ENCODE measurements at places on chromosomes 12 and 14.

- DNase-seq: no peak
Observed at GRCh38 chr12:66082744-66083143, 47.8 kb downstream of the LLPH start.

- peak; percentile 54 for DNase-seq
Observed at GRCh38 chr14:103108749-103109207, 14.3 kb downstream of the EXOC3L4 start.

- DNase-seq: peak; percentile 30
Observed at GRCh38 chr12:4272424-4273272, 914 bp upstream of the CCND2 start.

DNA sequence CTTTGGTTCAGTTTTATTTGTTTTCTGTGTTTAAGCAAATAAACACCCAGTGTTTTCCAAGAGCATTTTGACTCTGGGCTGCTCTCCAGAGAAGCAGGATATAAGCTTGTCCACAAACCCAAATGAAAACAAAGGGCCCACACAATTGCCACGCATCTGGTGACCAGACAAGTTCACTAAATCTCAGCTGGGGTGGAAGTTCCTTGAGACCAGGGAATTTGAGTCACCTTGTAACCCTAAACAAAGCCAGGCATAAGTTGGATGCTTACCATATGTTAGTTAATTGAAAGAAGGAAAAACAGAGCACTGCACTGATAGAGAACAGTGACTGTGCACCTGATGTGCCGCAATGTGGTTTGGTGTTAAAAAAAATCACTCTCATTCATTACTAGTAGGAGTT lies 1.6 kb upstream of the TXNRD1 start:
- DNase-seq: peak; percentile 98

DNA sequence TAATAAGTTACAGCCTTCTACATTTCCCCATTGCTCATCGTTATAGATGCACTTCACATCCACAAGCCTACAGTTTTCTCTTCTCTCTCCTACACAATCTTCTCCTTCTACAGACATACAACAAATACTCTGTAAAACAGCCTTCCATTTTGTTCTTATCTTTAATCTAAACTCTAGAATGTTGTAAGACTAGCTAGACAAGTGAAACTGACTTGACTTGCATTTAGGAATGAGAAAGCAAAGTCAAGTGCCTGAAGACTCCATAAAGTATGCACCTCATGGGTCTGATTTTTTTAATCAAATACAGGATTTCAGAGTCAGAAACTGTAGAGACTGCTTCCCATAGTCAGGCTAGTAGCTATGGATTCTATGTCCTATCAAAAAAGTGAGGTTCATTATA lies 190.3 kb downstream of the KLHL28 start:
- DNase-seq: no peak

DNA sequence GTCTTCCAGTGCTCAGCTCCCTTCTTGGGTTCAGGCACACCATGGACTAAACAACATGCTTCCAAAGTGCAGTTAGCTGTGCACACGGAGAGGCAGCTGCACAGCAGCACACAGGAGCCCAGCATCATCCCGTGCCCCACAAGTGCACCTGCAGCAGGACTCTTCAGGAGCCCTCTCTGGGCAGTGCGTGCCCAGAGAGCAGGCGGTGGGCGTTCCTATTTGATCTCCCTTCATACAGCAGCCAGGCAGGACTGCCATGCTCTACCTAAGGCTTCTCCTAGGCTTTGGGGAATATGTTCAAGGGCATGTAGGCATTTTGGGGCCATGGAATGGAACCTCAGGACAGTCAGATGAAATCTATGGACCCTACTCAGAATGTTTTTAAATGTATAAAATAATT lies 35.5 kb downstream of the ANO2 start:
- no peak for DNase-seq

- no peak for DNase-seq
Observed at GRCh38 chr12:6145564-6145963, 21.1 kb upstream of the VWF start.

- DNase-seq: no peak
Observed at GRCh38 chr12:20985399-20985798, 145.6 kb upstream of the SLCO1B1 start.

- no peak for DNase-seq
Observed at GRCh38 chr12:40208707-40209446, 15.9 kb upstream of the LRRK2 start.

- DNase-seq: peak; percentile 73
Observed at GRCh38 chr12:3127832-3128231, 50.7 kb downstream of the TSPAN9 start.

DNA sequence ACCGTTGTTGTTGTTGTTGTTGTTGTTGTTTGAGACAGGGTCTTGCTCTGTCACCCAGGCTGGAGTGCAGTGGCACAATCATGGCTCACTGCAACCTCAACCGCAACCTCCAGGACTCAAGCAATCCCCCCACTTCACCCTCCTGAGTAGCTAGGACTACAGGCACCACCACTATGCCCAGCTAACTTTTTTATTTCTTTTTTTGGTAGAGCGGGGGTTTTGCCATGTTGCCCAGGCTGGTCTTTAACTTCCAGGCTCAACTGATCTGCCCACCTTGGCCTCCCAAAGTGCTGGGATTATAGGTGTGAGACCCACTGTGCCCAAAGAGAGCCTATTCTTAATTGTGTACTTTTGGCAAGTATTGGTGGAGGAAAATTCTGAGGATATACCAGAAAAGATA lies 25.7 kb downstream of the MOK start:
- no peak for DNase-seq

DNA sequence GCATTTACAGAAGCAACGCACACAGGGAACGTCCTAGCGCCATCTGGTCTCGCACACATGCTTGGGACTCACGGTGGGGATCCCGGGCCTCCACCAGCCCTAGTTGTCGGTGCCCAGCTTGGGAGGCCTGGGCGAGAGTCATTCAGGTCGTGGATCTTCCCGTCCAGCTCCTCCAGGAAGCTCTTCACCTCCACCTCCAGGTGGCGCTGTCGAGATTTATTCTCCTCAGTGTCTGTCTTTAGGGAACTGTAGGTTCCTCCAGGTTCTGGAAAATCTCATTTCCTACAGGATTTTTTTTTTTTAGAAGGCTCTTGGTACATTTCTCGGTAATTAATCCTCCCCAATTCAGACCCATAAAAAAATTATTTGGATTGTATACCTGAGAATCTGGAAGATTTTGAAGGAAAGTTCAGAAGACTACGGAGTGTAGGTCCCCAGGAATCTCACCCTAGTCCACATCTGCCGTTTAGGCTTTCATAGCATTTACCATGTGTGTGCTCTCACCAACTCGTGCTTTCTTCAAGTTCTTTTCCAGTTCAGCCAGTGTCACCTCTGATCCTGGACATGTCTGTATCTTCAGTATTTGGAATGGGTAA lies 910.0 kb downstream of the TMEM121 start:
- DNase-seq: peak; percentile 10

DNA sequence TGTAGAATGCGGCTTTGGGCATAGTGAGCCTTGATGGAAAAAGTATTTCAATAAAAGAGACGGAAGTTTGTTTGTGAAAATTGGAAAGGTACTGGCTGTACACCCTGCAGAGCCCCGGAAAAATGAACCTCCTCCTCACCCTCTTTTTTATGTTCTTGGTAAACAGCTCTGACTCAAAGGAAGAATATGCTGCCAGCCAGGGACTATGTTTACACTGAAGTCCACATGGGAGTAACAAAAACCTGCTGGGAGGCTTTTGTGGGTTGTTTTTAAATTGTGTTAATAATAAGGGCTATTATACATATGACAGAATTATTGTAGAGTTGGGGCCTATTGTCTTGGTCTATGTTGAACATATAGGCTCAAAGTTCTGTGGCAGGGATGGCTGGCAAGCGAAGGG lies 70.7 kb downstream of the TTC8 start:
- DNase-seq: peak; percentile 56

- DNase-seq: no peak
Observed at GRCh38 chr14:85619851-85620250, 89.9 kb downstream of the FLRT2 start.
